ENCODE measurements at places on chromosomes 4 and X. TPM values are rescaled to one million over a fixed set of nuclear protein-coding genes. Genes with fewer than 3 reads are reported as not detected.

DNA sequence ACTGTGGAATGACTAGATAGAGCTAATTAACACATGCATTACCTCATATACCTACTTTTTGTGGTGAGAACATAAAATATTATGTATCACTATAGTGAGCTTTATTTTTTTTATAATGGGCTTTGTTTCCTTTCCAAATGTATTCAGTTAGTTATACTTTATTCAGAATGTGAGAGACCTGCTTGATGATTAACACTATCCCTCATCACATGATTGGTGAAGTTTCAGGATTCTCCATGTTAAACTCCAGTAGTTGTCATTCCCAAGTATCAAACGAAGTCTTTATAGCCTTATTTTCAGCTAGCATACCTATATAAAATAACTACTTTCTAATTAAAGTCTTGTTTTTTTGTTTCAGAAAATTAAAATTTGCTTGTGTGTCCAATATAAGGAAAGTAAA is 8.8 kb downstream of the ZXDA start:
- no peak overlapping the region for H3K4me3 ChIP-seq
- H3K27ac ChIP-seq, result no peak overlapping the region
- no peaks in the 10 kb centered on the region for H3K36me3 ChIP-seq
- no peak for DNase-seq

GRCh38 chr4:144687466-144687865 is 41.5 kb downstream of the HHIP start:
- H3K36me3 ChIP-seq, result no peaks in the 10 kb centered on the region
- H3K4me1 ChIP-seq, result no peaks in the 10 kb centered on the region
- H3K27ac ChIP-seq, result no peak overlapping the region
- no peak overlapping the region for H3K4me3 ChIP-seq
- DNase-seq, result no peak

DNA sequence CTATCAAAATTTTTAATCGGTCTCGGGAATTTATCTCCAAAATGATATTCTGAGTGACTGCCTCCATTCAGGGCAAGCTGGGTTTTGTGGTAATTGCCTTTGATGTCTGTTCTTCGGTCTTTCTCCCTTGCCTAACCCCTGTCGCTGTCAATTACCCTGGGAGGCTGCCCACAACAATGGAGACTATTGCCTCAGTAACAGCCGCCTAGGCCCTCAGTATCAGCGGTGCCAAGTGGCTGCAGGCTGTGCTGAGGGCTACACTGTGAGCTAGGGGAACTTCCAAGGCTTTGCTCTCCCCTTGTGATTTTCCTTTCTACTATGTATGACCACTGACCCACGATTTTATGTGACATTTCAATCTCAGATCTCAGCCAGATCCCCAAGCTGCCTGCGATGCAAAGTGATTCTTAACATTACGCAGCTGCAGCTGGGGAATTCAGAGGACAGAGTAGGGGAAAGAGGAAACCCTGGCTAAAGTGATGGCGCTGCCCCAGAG is 36.3 kb upstream of the REST start:
- no peak for DNase-seq
- no peaks in the 10 kb centered on the region for H3K27me3 ChIP-seq
- no peak overlapping the region for H3K4me3 ChIP-seq
- no peak overlapping the region for H3K27ac ChIP-seq
- no peaks in the 10 kb centered on the region for H3K36me3 ChIP-seq

DNA sequence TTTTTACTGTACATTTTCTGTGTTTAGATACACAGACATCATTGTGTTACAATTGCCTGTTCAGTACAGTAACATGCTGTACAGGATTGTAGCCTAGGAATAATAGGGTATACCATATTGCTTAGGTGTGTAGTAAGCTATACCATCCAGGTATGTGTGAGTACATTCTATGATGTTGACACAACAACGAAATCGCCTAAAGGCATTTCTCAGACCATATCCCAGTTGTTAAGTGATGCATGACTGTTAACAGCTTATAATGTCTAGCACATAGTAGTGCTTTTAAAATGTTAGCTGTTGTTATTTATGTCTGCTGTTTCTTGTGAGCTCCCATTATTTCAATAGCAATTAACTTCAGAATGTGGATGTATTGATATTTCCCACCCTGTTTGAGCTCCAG is 4.5 kb downstream of the PRRG1 start:
- H3K36me3 ChIP-seq, result peaks cover 29% of the 10 kb centered on the region
- H3K4me3 ChIP-seq, result no peak overlapping the region
- H3K4me1 ChIP-seq, result peaks cover 37% of the 10 kb centered on the region
- no peak overlapping the region for H3K27ac ChIP-seq
- no peaks in the 10 kb centered on the region for H3K27me3 ChIP-seq

The DCAF4L1 gene
- 0.68 TPM for total RNA-seq

- no peaks in the 10 kb centered on the region for H3K36me3 ChIP-seq
- H3K4me3 ChIP-seq, result no peak overlapping the region
- no peak for DNase-seq
Observed at GRCh38 chrX:149837167-149837566, 43.8 kb upstream of the MAGEA8 start.

The ZCCHC18 gene
- 0.52 TPM for total RNA-seq

GRCh38 chr4:74038086-74038424 is 434 bp downstream of the CXCL3 start:
- H3K36me3 ChIP-seq, result peaks cover 53% of the 10 kb centered on the region
- no peak for DNase-seq
- H3K27me3 ChIP-seq, result no peaks in the 10 kb centered on the region
- H3K4me3 ChIP-seq, result peak overlapping the region; percentile 84
- H3K4me1 ChIP-seq, result peaks cover 42% of the 10 kb centered on the region
- H3K27ac ChIP-seq, result peak overlapping the region; percentile 91

DNA sequence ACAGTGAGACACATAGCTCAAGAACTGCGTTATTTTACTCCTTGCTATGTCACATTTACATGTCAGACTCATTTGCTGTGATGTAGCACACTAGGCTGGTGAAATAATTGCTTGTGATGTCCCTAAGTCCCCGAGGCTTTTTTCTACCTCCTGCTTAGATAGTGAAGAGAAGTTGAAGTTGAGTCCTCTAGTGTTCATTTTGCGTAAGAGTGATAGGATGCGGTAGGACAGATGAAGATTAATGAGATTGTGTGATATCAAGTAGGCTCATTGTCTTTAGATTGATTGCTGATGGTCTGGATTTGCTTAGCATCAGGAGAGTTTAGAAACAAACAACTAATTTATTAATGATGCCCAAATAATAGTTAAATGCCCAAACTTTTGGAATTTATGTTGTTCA is 173.6 kb upstream of the NUDT6 start:
- H3K27ac ChIP-seq, result no peak overlapping the region
- no peak for DNase-seq
- H3K27me3 ChIP-seq, result no peaks in the 10 kb centered on the region

GRCh38 chrX:107700317-107700774 is 72.0 kb downstream of the PRPS1 start:
- H3K36me3 ChIP-seq, result no peaks in the 10 kb centered on the region
- no peaks in the 10 kb centered on the region for H3K27me3 ChIP-seq
- no peak overlapping the region for H3K4me3 ChIP-seq
- DNase-seq, result no peak
- H3K27ac ChIP-seq, result peak overlapping the region; percentile 33

GRCh38 chr4:84938316-84938715 is 28.2 kb downstream of the WDFY3 start:
- no peak for DNase-seq
- H3K27me3 ChIP-seq, result no peaks in the 10 kb centered on the region
- H3K36me3 ChIP-seq, result no peaks in the 10 kb centered on the region
- H3K27ac ChIP-seq, result no peak overlapping the region

The RP2 gene
- total RNA-seq, result 25.5 TPM

- H3K27me3 ChIP-seq, result no peaks in the 10 kb centered on the region
- H3K4me1 ChIP-seq, result peaks cover 9% of the 10 kb centered on the region
- no peak overlapping the region for H3K4me3 ChIP-seq
- no peak overlapping the region for H3K27ac ChIP-seq
- H3K36me3 ChIP-seq, result no peaks in the 10 kb centered on the region
Observed at GRCh38 chr4:122163301-122163700, 11.2 kb downstream of the BLTP1 start.

DNA sequence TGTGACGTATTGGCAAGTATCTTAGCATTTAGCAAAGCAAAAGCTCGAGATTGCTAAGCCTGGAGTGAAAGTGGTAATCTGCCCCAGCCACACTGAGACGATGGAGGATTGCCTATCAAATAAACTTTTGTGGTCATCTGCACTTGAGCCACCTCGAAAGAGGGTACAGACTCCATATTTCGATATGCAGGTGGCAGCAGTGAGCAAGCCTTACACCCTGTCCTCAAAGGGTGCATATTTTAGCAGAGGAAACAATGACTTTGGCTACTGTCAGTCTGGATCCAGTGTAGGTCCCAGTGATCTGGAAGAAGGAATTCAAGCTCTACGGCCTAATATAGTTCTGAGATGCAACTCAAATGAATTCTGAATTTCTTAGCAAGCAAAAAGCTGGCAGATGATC is 153.9 kb downstream of the ATG4A start:
- H3K4me3 ChIP-seq, result no peak overlapping the region
- no peaks in the 10 kb centered on the region for H3K36me3 ChIP-seq
- H3K4me1 ChIP-seq, result no peaks in the 10 kb centered on the region
- no peak overlapping the region for H3K27ac ChIP-seq
- H3K27me3 ChIP-seq, result no peaks in the 10 kb centered on the region

DNA sequence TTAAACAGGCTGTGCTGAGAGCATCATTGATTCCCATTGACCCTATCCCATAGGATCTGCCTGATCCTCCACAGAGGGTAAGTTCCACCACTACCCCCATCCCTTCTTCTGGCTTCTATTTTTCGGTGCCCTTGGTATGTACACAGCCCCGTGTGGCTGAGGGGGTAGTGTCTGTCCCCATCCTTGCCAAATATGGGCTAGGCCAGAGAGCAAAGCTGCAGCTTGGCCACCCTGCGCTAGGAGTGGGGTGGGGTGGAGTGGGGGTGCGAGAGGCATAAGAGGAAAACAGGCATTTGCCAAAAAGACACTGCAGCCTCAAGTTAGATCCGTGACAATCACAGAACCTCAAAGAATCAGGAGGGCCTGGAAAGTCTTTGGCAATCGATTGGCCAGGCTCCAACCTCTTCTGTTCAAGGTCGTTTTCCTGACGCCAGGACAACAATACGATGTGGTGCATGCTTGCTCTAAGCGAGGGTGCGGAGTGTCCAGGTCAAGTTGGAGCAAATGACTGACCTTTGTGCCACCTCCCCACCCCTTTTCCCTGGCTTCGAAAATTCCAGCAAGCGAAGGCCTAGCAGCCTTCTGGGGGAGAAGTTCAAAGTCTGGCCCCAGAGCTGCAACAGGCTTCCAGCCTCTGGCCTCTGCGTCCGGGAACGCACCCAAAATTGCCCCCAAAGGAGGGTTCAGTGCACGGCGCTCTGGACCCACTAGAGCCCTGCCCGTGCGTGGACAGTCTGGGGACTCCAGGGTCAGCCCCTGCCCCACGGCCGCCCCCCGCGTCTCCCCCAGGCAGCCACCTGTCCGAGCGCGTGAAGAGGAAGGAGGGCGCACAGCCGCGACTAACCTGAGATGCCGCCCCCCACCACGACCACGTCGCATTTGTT is 598 bp downstream of the MAOB start:
- H3K27ac ChIP-seq, result peak overlapping the region; percentile 27
- no peaks in the 10 kb centered on the region for H3K27me3 ChIP-seq
- peak; percentile 6 for DNase-seq
- peak overlapping the region; percentile 36 for H3K4me3 ChIP-seq

- no peak for DNase-seq
- no peak overlapping the region for H3K27ac ChIP-seq
- no peak overlapping the region for H3K4me3 ChIP-seq
- no peaks in the 10 kb centered on the region for H3K4me1 ChIP-seq
Observed at GRCh38 chr4:97923096-97923495, 220.2 kb downstream of the STPG2 start.

The VCX gene
- not detected for total RNA-seq

GRCh38 chrX:29952016-29952415 is 263.3 kb upstream of the MAGEB2 start:
- no peaks in the 10 kb centered on the region for H3K27me3 ChIP-seq
- no peak overlapping the region for H3K27ac ChIP-seq
- H3K4me3 ChIP-seq, result no peak overlapping the region
- no peak for DNase-seq
- H3K36me3 ChIP-seq, result no peaks in the 10 kb centered on the region

The HSFX2 gene
- 0.76 TPM for total RNA-seq

DNA sequence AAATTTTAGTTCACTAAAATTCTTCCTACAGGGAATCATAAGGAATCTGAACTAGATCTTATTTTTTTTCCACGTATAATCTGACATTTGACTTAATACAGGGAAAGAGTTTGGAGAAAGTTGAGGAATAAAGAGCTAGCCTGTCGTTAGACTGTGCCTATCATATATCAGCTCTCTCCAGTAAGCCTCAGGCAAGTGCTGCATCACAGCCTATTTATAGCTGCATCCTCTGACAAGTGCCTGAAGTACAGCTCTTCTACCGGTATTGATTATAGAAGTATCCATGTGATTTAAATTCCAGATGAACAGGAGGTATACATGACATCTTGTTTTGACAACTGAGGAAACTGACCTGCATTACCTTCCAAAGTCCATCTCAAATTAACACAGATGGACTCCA is 248.9 kb downstream of the TLL1 start:
- H3K4me3 ChIP-seq, result no peak overlapping the region
- DNase-seq, result no peak
- H3K4me1 ChIP-seq, result no peaks in the 10 kb centered on the region
- no peaks in the 10 kb centered on the region for H3K36me3 ChIP-seq

- no peak overlapping the region for H3K4me3 ChIP-seq
- no peak for DNase-seq
- no peaks in the 10 kb centered on the region for H3K27me3 ChIP-seq
- H3K4me1 ChIP-seq, result peaks cover 10% of the 10 kb centered on the region
- peaks cover 12% of the 10 kb centered on the region for H3K36me3 ChIP-seq
Observed at GRCh38 chr4:87051121-87051713, 116.4 kb downstream of the AFF1 start.

DNA sequence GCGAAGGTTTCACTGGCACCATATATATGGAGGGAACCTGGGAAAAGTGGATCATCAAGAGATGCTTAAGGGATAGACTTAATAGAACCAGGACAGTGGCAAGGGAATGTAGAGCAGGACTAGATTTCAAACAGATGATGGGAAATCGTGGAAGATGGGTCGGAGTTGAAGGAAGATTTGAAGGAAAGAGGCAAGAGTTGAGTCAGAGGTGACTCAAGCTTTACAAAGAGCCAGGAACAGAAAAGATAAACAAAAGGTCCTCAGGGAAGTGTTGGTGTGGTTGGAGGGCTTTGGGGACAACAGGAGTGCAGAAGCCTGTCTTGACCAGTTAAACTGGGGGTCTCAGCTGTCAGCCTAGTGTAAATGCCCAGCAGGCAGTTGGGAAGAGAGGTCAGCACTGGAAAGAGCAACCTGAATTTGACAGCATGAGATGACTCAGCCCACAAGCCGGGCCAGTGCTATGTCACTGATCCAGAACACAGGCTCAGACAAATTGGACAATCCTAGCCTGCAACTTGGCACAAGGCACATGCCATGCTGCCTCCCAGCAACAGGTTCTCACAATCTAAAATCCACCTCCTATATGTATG is 230.5 kb downstream of the IDS start:
- no peak overlapping the region for H3K4me3 ChIP-seq
- no peak overlapping the region for H3K27ac ChIP-seq
- no peaks in the 10 kb centered on the region for H3K36me3 ChIP-seq
- DNase-seq, result no peak
- H3K27me3 ChIP-seq, result no peaks in the 10 kb centered on the region

GRCh38 chrX:153882086-153882498 is 3.9 kb downstream of the L1CAM start:
- H3K27ac ChIP-seq, result peak overlapping the region; percentile 70
- peaks cover under 1% of the 10 kb centered on the region for H3K27me3 ChIP-seq
- DNase-seq, result peak; percentile 83

- no peaks in the 10 kb centered on the region for H3K4me1 ChIP-seq
- H3K27ac ChIP-seq, result no peak overlapping the region
- H3K36me3 ChIP-seq, result no peaks in the 10 kb centered on the region
- H3K4me3 ChIP-seq, result no peak overlapping the region
- no peak for DNase-seq
- H3K27me3 ChIP-seq, result no peaks in the 10 kb centered on the region
Observed at GRCh38 chr4:107318078-107318477, 282.0 kb upstream of the DKK2 start.

The CCSER1 gene
- 7.1 TPM for total RNA-seq

The CTAG1B gene
- not detected for total RNA-seq
